ENCODE measurements at places on chromosomes 6 and 20. TPM values are rescaled to one million over a fixed set of nuclear protein-coding genes. Genes with fewer than 3 reads are reported as not detected.

Gene KCNK17
- not detected for total RNA-seq

Gene SNAP25
- not detected for total RNA-seq

Gene ADGRF4
- total RNA-seq: not detected

Gene OR2B6
- total RNA-seq: 0.50 TPM
